ENCODE measurements at places on chromosomes 13 and 19.
A peak's percentile ranks its signal among the peaks of the same experiment; 100 is the strongest.

DNA sequence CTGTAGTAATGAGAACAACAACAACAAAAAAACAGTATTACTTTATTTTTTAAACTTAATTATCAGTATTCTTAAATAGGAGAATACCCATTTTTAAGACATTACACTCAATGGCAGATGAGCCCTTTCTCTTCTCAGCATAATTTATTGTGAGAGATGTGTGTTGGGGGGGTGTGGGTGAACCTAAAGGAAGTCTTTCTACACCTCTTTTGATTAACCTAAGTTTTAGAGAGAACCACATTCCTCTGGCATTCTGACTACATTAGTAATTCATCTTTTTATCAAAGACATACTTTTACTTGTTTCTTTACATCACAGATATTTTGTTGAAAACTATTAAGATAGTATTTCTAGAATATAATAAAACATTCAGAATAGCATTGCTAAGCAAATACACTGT lies 890.9 kb downstream of the PCDH9 start:
- no peak for DNase-seq

- DNase-seq, result no peak
Observed at GRCh38 chr19:40802300-40803169, 3.5 kb downstream of the EGLN2 start.

GRCh38 chr13:51793570-51794271 lies 10.2 kb downstream of the DHRS12 start:
- peak; percentile 48 for DNase-seq

DNA sequence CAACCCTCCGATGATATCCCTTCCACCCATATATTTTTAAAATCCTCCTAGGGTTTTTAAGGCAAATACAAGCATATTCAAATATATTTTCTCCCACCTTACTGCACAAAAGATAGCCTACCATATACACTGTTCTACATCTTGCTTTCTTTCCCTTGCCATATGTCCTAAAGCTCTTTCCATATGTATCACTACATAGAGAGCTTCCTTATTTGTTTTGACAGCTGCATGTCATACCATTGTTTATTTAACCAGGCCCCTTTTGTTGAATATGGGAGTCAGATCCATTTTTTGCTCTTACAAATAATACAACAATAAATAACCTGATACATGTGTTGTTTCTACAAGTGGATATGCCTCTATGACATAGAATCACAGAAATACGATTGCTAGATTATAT lies 32.8 kb upstream of the WDFY2 start:
- no peak for DNase-seq

GRCh38 chr19:56162258-56162657 lies 13.6 kb upstream of the GALP start:
- no peak for DNase-seq

GRCh38 chr19:29680447-29680846 lies 15.2 kb downstream of the PLEKHF1 start:
- DNase-seq, result peak; percentile 66

Data from stimulated activated CD4-positive, alpha-beta T cell treated with anti-CD3 and anti-CD28 coated beads, TNF-alpha, amount 100 ng/mL, for 24 hours (primary cell).